Left kidney (tissue), 8 donors: ENCODE measurements at places on chromosomes 7 and 10. TPM values are rescaled to one million over a fixed set of nuclear protein-coding genes. Genes with fewer than 3 reads are reported as not detected.
A peak's percentile ranks its signal among the peaks of the same experiment; 100 is the strongest.

DNA sequence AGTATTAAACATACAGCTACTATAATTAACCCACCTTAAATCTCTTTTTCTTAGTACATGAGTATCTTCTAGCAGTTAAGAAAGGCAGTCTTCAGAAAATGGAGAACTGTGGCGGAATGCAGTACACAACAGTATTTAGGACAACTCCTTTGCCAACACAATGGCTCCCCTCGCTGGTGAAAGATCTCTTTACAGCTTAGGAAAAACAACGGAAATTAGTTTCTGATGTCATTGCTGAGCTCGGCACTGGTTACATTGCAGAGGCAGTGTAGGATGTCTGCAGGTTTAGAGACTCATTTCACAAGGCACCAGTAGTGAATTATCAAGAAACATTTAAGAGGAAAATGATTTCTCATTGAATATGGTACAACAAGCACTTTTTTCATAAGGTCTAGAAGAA is 43.4 kb downstream of the GLRX3 start:
- peak; percentile 76 for DNase-seq

RAB19 gene
- polyA plus RNA-seq, result 2.9 TPM

GRCh38 chr7:66668677-66669076 is 40.0 kb downstream of the KCTD7 start:
- no peak for DNase-seq

DNA sequence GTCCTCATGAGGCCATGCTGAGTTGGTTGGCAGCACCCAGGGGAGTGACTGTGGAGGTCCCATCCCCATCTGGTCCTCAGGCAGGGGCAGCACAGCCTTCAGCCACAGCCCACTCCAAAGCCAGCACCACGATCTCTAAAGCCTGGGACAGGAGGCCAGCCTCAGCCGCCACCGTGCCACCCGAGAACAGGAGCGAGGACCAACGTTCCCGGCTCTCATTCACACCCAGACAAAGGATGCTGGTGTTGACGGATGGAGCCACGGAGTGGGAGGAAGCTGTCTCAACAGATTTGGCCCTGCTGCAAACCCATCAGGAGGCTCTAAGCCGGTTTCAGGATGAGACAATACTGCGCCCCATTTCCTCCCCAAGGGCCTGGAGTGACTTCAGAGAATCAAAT is 42.7 kb upstream of the PPP2R2D start:
- DNase-seq, result no peak

SH2B2 gene
- polyA plus RNA-seq, result 2.5 TPM

CLRN3 gene
- 22.5 TPM for polyA plus RNA-seq

DNA sequence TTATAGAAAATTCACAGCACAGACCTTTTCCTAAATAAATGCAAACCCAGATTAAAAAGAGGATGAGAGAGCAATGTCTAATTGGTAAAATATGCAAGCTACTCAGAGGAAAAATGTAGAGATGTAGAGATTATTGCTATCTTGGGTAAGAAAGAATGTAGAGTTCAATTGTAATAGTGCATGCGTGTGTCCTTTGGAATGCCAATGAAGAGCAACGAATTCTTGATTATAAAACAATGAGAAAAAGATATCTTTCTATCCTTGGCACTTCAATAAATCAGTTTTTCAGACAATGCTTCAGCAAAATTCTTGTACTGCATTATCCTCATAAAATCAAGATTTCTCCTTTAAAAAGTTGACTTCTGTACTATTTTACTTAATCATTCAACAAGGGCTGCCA is 50.9 kb downstream of the SEMA3D start:
- no peak for DNase-seq
